Effector memory CD8-positive, alpha-beta T cell (primary cell): ENCODE measurements at places on chromosomes 4 and X.
A peak's percentile ranks its signal among the peaks of the same experiment; 100 is the strongest.

GRCh38 chr4:8913858-8914460 is 42.3 kb upstream of the HMX1 start:
- H3K27me3 ChIP-seq = no peaks in the 10 kb centered on the region
- peaks cover 9% of the 10 kb centered on the region for H3K4me1 ChIP-seq
- DNase-seq = no peak
- H3K27ac ChIP-seq = no peak overlapping the region
- no peaks in the 10 kb centered on the region for H3K36me3 ChIP-seq
- no peak overlapping the region for H3K4me3 ChIP-seq

DNA sequence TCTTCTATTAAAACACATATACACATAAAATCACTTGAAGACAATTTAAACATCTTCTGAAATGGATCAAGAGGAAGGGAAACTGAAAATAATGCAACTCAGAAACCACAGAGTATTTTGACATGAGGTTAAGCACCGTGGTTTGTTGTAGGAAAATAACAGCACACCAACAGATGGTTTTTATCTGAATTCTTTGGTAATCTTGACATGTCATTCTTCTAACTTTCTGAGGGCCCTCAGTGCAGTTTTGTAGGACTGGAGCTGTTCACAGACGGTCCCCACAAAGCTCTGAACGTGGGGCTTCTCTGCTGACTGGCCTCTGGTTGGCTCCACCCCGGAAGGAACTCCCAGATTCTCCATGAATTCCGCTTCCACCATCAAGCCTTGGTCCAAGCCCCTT is 16.0 kb upstream of the TLR8 start:
- no peak overlapping the region for H3K4me3 ChIP-seq

DNA sequence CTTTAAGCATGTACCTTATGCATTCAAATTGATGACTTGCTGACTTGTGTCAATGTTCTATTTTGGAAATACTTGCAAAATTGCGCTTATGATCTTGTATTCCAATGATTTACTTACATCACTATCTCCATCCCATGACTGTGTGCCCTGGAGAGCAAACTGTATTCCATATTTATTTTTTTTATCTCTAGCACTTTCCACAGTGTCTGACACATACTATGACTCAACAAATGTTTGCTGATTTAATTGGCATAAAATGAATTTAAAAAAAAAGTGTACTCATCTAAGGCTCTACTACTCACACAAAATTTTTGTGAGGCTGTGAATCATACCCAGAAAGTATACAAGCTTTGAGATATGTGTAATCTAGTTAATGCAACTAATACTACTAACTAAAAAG is 1066.8 kb upstream of the ADGRL3 start:
- H3K36me3 ChIP-seq = no peaks in the 10 kb centered on the region
- H3K4me1 ChIP-seq = no peaks in the 10 kb centered on the region
- no peak overlapping the region for H3K4me3 ChIP-seq
- DNase-seq = no peak

GRCh38 chr4:142645475-142646108 is 200.5 kb downstream of the INPP4B start:
- no peak for DNase-seq
- no peaks in the 10 kb centered on the region for H3K27me3 ChIP-seq
- H3K27ac ChIP-seq = peak overlapping the region; percentile 59
- H3K36me3 ChIP-seq = no peaks in the 10 kb centered on the region

GRCh38 chr4:24668956-24669355 is 84.6 kb upstream of the DHX15 start:
- no peaks in the 10 kb centered on the region for H3K36me3 ChIP-seq
- no peak overlapping the region for H3K27ac ChIP-seq
- no peaks in the 10 kb centered on the region for H3K4me1 ChIP-seq

GRCh38 chr4:2009651-2010233 is 968 bp upstream of the NELFA start:
- peak overlapping the region; percentile 92 for H3K27ac ChIP-seq
- peak overlapping the region; percentile 93 for H3K4me3 ChIP-seq
- peaks cover 11% of the 10 kb centered on the region for H3K27me3 ChIP-seq
- peaks cover 39% of the 10 kb centered on the region for H3K4me1 ChIP-seq

DNA sequence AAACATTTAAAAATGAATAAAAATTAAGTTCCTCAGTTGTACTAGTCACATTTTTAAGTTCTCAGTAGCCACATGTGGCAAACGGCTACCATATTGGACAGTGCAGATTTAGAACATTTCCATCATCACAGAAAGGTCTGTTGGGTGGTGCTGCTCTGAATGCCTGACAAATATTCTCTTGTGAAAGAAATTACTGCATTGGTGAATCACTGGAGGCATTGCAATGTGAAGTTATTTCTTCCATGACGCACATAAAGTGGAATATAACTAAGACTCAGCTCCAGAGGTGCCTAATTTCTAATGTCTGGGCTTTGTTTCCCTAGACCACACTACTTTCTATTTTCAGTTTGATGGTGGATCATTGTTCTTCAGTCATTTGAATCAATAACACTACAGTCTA is 44.9 kb downstream of the CLNK start:
- no peak overlapping the region for H3K4me3 ChIP-seq
- H3K36me3 ChIP-seq = no peaks in the 10 kb centered on the region
- DNase-seq = no peak
- H3K4me1 ChIP-seq = peaks cover 3% of the 10 kb centered on the region
- H3K27me3 ChIP-seq = peaks cover 7% of the 10 kb centered on the region

GRCh38 chr4:80268081-80268823 is 1.8 kb downstream of the FGF5 start:
- peaks cover 80% of the 10 kb centered on the region for H3K27me3 ChIP-seq
- no peak for DNase-seq
- H3K4me1 ChIP-seq = peaks cover 26% of the 10 kb centered on the region
- no peak overlapping the region for H3K4me3 ChIP-seq
- H3K36me3 ChIP-seq = no peaks in the 10 kb centered on the region

DNA sequence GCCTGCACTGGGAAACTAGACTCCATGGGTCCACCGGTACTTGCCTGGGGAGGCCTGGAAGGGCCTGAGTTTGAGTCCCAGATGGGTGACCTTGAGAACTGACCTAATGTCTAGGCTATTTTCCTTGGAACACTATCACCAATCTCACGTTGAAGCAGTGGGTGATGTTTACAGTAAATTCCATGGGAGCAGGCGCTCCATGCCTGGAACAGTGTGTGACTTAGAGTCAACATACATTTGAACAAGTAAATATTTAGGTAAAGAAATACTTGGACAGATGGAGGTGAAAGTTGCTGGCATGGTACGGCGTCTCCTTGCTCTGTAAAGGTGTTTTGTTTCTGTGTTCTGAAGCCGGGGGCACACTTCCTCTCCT is 47.5 kb downstream of the TBC1D14 start:
- peaks cover 45% of the 10 kb centered on the region for H3K4me1 ChIP-seq
- no peaks in the 10 kb centered on the region for H3K36me3 ChIP-seq
- H3K4me3 ChIP-seq = no peak overlapping the region
- no peak for DNase-seq
- H3K27ac ChIP-seq = peak overlapping the region; percentile 6
- no peaks in the 10 kb centered on the region for H3K27me3 ChIP-seq

GRCh38 chrX:39337451-39337850 is 536.2 kb downstream of the MID1IP1 start:
- H3K27me3 ChIP-seq = no peaks in the 10 kb centered on the region
- H3K4me1 ChIP-seq = peaks cover 6% of the 10 kb centered on the region
- peak overlapping the region; percentile 33 for H3K27ac ChIP-seq
- DNase-seq = no peak
- H3K36me3 ChIP-seq = no peaks in the 10 kb centered on the region

GRCh38 chr4:108159845-108160244 is 8.9 kb downstream of the LEF1 start:
- DNase-seq = no peak
- no peaks in the 10 kb centered on the region for H3K36me3 ChIP-seq
- H3K27ac ChIP-seq = no peak overlapping the region
- H3K4me3 ChIP-seq = no peak overlapping the region

- no peaks in the 10 kb centered on the region for H3K36me3 ChIP-seq
- DNase-seq = no peak
- H3K27ac ChIP-seq = no peak overlapping the region
- H3K4me3 ChIP-seq = no peak overlapping the region
- no peaks in the 10 kb centered on the region for H3K27me3 ChIP-seq
Observed at GRCh38 chr4:31545755-31546154, 825.6 kb downstream of the PCDH7 start.

- no peak for DNase-seq
- no peak overlapping the region for H3K4me3 ChIP-seq
- no peak overlapping the region for H3K27ac ChIP-seq
- no peaks in the 10 kb centered on the region for H3K27me3 ChIP-seq
- H3K36me3 ChIP-seq = peaks cover 5% of the 10 kb centered on the region
Observed at GRCh38 chr4:38241541-38241940, 281.3 kb downstream of the PTTG2 start.

GRCh38 chr4:164087733-164088132 is 593.2 kb downstream of the TMA16 start:
- H3K27me3 ChIP-seq = no peaks in the 10 kb centered on the region
- no peak overlapping the region for H3K27ac ChIP-seq
- no peaks in the 10 kb centered on the region for H3K4me1 ChIP-seq
- DNase-seq = no peak
- no peak overlapping the region for H3K4me3 ChIP-seq

- no peak overlapping the region for H3K27ac ChIP-seq
- peaks cover 3% of the 10 kb centered on the region for H3K27me3 ChIP-seq
- H3K4me3 ChIP-seq = no peak overlapping the region
- peak; percentile 4 for DNase-seq
Observed at GRCh38 chrX:15349046-15349445, 13.7 kb upstream of the PIGA start.

- H3K4me3 ChIP-seq = no peak overlapping the region
- no peaks in the 10 kb centered on the region for H3K27me3 ChIP-seq
- no peaks in the 10 kb centered on the region for H3K36me3 ChIP-seq
- no peaks in the 10 kb centered on the region for H3K4me1 ChIP-seq
- H3K27ac ChIP-seq = no peak overlapping the region
- DNase-seq = no peak
Observed at GRCh38 chr4:95219109-95219508, 329.7 kb downstream of the UNC5C start.

GRCh38 chr4:1721003-1721665 is at the start of the genes TACC3 and TMEM129:
Gene TACC3 (plus strand): TSS chr4:1721521. CDS start chr4:1723422, 1,901 bp downstream.
Gene TMEM129 (minus strand): TSS chr4:1721323. CDS start chr4:1720837, 486 bp downstream.
- H3K36me3 ChIP-seq = peaks cover 21% of the 10 kb centered on the region
- DNase-seq = peak; percentile 92
- no peaks in the 10 kb centered on the region for H3K27me3 ChIP-seq
- H3K4me1 ChIP-seq = peaks cover 45% of the 10 kb centered on the region

DNA sequence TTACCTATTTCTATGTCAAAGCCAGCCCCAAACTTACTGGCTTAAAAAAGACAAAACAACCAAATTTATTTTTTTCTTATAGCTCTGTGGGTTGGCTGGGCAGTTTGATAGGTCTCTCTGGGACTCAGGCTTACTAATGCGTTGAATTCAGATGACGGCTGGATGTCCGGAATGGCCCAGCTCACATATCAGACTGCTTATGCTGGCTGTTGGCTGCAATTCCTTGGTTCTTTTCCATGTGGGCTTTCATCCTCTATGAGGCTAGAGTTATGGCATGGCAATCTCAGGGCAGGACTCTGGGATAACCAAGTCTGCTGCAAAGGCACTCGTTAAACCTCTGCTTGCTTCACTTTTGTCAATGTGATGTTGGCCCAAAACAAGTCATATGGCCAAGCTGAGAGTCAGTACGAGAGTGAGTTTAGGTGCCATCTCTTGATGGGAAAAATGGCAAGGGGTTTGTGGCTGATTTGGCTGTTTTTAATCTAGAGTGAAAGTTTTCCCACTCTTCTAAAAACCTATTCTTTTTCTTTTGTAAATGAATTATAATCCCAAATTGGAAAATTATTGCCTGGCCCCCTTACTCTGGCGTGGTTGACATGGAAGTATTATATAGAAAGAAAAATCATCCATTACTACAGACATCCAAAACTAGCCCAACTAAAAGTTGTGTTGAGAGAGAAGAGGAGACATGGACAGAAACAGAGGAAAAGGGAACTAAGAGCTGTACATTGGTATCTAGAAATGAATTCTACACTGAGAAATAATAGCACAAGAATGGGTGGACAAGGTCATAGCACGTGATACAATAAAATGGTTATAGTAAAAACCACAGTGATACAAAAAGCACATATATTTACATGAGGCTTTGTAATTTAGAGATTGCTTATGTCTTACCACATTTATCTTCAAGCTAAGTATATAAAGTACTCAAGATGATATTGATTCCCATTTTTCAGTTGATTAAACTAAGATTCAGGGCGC is 6.6 kb downstream of the PRIMPOL start:
- peaks cover 32% of the 10 kb centered on the region for H3K36me3 ChIP-seq
- H3K27ac ChIP-seq = no peak overlapping the region
- no peaks in the 10 kb centered on the region for H3K4me1 ChIP-seq
- no peak for DNase-seq
- H3K4me3 ChIP-seq = no peak overlapping the region

DNA sequence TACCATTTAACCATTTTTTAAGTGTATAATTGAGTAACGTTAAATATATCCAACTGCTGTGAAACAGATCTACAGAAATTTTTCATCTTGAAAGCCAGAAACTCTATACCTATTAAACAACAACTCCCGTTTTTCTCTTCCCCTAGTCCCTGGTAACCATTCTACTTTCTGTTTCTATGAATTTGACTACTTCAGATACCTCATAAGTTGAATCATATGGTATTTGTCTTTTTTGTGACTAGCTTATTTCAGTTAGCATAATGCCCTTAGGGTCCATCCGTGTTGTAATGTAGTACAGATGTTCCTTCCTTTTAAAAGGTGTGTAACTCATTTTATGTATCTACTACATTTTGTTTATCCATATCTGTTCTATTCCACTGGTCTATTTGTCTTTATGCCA is 48.7 kb downstream of the STAG2 start:
- peaks cover 35% of the 10 kb centered on the region for H3K4me1 ChIP-seq
- DNase-seq = no peak
- peak overlapping the region; percentile 64 for H3K27ac ChIP-seq
- H3K27me3 ChIP-seq = no peaks in the 10 kb centered on the region
- peak overlapping the region; percentile 62 for H3K4me3 ChIP-seq
- peaks cover 4% of the 10 kb centered on the region for H3K36me3 ChIP-seq
